ENCODE measurements at places on chromosomes 3 and 15. TPM values are rescaled to one million over a fixed set of nuclear protein-coding genes. Genes with fewer than 3 reads are reported as not detected.

DNA sequence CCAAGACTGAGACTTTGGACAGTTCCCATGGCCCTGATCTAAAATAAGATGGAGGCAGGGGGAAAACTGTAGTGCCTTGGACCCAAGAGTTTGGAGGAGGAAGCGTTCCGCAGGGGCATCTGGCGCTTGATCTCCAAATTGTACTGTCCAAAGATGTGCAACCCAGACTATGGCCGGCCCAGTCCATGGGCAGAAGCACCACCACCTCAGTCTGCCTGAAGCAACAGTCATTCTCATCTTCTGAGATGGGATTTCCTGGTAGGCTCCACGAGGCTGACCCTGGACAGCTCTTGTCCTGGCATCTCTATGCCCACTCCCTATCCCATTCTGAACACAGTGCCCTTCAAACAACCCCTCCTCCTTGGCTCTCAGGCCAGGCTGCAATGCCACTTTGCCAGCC lies 3.6 kb downstream of the INSYN1 start:
- DNase-seq: no peak

DNA sequence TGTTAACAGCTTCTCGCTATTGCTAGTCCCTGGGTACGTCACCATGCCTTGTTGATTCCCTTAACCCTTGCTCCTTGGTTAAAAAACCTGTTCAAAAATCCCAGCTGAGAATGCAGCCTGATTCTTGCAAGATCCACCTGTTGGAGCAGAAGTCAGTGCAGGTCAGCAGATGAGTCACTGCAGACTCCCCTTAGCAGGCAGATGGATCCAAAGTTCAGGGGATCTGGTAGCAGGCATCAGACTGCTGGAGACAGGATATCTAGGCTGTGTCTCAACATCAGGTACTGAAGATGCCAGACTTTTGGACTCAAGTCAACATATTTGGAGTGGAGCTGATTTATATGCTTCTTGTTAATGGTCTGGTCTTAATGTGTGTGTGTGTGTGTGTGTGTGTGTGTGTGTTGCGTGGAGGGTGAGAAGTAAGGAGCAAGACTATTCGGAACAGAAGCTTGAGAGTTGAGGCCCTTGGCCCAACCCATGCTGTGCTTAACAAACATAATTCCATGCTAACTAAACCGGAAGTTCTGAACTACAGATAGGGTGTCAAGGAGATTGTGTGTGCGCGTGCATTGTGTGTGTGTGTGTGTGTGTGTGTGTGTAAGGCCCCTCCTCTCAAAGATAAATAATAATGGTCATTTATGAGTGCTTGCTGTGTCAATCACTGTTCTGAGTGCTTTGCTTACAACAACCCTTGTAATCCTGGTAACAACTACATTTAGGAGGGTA lies 1.0 kb upstream of the C3orf52 start:
- DNase-seq: peak; percentile 36

GRCh38 chr15:67005294-67005996 lies 60.0 kb upstream of the SMAD3 start:
- DNase-seq: no peak

Gene CNTN3
- total RNA-seq: 6.2 TPM

DNA sequence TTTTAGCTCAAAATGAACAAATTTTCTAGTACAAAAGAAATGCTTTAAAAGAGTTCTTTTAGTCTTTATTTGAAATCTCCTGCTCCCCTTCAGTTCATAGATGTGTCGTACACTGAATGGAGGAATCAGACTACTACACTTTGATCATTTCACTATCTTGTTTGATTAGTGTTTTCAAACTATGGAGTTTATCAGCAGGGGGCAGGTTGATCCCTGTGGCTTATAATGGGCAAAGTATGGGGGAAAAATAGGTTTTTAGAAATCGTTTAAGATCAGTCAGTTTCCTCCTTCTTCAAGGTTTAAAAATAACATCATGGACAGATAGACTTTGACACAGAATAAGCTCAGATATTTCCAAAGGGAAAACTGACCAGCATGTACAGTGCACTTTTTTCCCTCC lies 701.7 kb downstream of the CADM2 start:
- DNase-seq: no peak

DNA sequence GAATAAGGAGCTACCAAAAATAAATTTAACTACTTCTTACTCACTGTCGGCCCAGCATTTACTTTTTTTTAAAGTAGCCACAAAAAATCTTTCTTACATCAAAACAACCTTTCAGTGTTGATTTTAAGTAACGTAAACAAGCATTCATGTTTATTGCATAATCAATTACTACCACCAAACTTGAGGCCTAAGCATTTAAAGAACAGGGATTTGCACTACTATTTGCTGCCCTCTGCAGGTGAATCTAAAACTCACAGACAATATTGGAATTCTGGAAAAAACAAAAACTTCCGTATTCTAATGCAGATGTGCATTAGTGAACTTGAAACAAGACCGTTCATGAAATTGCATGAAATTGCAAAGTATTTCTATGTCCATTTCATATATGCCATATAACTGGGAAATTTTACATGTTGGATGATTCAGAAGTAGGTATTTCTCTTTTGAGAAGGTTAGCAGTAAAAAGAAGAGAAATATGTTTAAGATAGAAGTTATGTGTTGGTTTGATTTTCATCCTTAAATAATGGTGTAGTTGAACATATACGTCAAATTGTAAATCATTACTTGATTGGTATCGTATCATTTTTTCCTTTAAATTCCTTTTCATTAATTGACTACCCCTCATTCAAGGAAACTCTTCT lies 55.6 kb downstream of the CGGBP1 start:
- no peak for DNase-seq

DNA sequence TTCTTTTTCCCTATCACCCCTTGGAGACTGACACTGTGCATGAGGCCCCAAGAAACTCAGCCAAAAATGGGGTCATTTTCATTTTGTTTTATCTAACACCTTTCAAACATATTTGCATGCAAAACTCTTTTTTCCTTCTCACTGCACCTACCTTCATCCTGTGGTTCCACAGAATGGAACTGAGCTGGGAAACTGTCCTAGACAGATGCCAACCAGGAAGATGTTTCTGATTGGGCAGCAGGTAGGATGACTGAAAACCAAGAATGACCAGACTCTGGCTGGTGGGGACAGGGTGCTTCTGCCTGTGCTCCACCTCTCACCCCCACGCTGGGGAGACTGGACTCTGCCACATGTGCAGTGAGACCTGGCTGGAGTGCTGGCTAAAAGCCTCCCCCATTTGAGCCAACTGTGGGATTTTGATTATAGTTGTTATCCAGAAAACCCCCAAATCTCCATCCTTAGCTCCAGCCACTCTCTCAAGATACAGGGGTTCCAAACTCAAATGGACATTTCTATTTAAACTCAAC lies 5.2 kb downstream of the PPIB start:
- DNase-seq: no peak

DNA sequence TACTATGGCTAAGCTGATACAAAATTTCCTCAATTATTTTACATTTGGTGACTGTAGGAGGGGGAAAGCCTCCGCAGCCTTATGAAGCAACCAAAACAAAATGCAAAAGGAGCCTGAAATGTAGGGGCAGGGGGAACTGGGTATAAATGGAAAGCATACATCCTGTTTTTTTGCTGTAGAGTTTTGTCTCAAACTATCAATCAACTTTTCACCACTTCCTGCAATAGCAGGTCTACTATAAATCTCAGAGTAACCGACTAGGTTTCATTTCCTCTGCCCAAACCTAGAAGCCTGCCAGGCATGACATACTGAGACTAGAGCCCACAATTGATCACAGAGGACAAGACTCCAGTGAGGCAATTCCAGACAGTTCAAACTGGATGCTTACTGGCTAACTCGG lies 91.3 kb downstream of the SHQ1 start:
- no peak for DNase-seq

GRCh38 chr3:144105542-144105941 lies 133.9 kb downstream of the DIPK2A start:
- no peak for DNase-seq

DNA sequence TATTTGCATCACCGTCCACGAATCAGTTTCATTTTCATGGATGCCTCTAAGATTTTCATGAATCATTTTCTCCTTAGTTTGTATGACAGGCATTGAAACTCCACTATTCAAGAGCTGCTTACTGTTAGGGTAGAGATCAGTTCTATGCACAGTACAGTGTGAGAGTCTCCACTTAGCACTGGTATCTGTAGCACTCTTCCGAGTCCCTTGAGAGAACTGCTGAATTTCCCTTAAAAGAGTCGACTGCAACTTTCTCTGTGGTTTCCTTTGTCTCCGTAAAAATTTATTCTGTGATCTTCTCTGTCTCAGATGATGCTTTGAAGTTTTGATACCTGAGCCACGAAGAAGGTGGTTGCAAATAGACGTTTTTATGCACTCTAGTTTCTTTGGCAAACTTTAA lies 14.8 kb downstream of the GTPBP8 start:
- DNase-seq: no peak

DNA sequence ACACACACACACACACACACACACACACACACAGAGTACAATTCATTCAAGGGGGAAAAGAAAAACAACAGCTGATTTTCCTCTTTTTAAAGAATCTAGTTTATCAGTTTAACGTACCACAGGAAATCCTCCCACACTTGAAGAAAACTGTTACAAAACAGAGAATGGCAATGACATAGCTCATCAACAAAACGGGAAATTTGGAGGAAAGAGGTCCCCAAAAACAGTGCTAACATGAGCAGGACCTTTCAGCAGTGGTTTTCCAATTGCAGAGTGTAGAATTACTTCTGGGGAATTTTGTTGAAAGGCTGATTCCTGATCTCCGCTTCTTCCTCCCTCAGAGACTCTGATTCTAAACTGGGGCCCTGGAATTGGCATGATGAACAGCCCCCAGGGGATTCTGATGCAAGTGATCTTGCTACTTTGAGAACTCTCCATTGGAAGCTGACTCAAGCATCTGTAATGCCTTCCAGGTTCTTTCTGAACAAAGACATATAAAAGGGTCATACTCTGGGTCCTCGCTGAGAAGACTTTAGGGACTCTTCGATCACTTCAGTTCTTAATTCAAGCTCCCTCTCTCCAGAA lies 442.6 kb upstream of the PROK2 start:
- DNase-seq: no peak

Gene SNTN
- total RNA-seq: 0.36 TPM

Gene LRRIQ4
- not detected for total RNA-seq

DNA sequence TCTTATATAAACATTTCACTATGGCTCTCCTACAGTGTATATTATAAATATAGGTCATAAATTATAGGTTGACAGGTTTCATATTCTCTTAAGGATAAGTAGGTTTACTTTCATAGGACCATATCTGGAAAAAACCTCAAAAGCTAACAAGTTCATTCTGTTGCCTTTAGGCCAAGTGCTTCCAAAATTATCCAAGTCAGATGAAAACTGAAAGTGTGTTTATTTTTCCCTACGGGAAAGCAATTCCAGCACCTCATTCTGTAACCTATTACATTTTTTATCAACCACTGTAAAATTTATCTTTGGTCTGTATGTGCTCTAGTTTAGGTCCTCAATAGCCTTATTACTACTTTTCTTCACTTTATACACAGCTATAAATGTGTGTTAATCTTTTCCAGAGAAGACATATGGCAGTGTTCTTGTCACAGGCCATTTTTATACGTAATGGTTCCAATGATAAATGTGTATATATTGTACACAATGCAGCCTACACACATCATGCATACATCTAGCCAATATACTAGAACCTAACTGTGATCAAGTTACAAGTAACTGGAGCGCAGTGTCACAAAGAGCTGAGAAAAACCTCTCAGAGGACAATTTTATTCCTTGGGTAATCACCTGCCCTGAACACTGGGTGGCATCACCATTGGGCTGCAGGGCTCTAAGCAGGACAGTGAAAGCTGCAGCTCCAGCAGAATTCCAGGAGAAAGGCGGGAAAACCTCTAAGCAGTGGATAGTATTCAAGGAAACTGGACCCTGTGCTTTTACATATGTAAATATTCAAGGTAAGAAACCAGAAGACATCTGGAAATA lies 251.3 kb downstream of the CTNNB1 start:
- DNase-seq: peak; percentile 27

Gene MOBP
- 0.44 TPM for total RNA-seq

- DNase-seq: peak; percentile 44
Measured at GRCh38 chr15:69524814-69525213, 72.2 kb downstream of the RPLP1 start.

Gene CCR3
- not detected for total RNA-seq

GRCh38 chr3:249587-250262 lies 53.2 kb downstream of the CHL1 start:
- DNase-seq: no peak

- DNase-seq: no peak
Measured at GRCh38 chr3:71160785-71161546, 422.6 kb downstream of the FOXP1 start.

- no peak for DNase-seq
Measured at GRCh38 chr3:22189616-22190015, 438.6 kb upstream of the ZNF385D start.

DNA sequence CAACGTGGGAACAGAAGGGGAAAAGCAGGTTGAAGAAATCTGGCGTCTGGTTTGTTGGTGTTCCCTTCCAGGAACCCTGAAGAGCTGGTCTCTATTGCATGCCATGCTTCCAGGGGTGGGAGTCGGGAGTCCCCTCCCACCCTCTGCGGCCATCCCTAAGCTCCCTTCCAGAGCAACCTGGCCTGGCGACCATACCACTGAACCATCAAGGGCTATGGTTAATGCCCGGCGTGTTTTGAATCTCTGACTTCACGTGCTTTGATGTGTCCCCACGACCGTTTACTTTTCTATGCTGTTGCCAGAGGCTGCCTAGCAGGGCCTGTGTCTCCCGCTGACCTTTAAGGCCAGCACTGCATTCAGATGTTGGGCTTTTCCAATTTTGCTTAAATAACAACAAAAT lies 696 bp upstream of the SNRK start:
- peak; percentile 49 for DNase-seq

- no peak for DNase-seq
Measured at GRCh38 chr15:61086756-61087155, 142.3 kb downstream of the RORA start.

Gene CLSTN2
- 5.3 TPM for total RNA-seq

- DNase-seq: no peak
Measured at GRCh38 chr15:49462232-49462844, 39.3 kb downstream of the FGF7 start.

- no peak for DNase-seq
Measured at GRCh38 chr3:129536804-129537203, 6.2 kb upstream of the H1-8 start.

GRCh38 chr3:16070707-16071106 lies 103.8 kb upstream of the GALNT15 start:
- no peak for DNase-seq

- peak; percentile 43 for DNase-seq
Measured at GRCh38 chr15:88894819-88895767, at the start of gene HAPLN3. Gene HAPLN3, minus strand, starts transcription at chr15:88895544. Its CDS starts 8,246 bp downstream, at chr15:88887298.

DNA sequence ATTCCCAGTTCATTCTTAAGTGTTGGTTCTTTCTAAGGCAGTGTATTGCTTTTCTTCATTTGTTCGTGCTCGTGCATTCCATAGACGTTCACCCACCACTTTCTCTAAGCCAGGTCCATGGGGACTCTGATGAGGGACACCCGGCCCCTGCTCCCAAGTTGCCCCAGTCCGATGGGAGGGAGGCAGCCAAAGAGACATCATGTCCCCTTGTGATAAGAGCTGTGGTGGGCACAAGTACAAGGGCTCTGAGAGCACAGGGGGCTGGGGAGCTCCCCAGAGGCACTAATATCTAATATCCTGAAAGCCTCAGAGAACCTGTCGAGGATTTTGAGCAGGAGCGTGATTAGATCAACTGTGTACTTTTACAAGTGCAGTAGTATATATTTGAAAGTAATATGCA lies 6.3 kb downstream of the SPSB4 start:
- DNase-seq: no peak

Gene CGGBP1
- 78.1 TPM for total RNA-seq

GRCh38 chr15:99283717-99284116 lies 32.4 kb downstream of the LRRC28 start:
- no peak for DNase-seq
